ENCODE measurements at places on chromosomes 6 and 20.

DNA sequence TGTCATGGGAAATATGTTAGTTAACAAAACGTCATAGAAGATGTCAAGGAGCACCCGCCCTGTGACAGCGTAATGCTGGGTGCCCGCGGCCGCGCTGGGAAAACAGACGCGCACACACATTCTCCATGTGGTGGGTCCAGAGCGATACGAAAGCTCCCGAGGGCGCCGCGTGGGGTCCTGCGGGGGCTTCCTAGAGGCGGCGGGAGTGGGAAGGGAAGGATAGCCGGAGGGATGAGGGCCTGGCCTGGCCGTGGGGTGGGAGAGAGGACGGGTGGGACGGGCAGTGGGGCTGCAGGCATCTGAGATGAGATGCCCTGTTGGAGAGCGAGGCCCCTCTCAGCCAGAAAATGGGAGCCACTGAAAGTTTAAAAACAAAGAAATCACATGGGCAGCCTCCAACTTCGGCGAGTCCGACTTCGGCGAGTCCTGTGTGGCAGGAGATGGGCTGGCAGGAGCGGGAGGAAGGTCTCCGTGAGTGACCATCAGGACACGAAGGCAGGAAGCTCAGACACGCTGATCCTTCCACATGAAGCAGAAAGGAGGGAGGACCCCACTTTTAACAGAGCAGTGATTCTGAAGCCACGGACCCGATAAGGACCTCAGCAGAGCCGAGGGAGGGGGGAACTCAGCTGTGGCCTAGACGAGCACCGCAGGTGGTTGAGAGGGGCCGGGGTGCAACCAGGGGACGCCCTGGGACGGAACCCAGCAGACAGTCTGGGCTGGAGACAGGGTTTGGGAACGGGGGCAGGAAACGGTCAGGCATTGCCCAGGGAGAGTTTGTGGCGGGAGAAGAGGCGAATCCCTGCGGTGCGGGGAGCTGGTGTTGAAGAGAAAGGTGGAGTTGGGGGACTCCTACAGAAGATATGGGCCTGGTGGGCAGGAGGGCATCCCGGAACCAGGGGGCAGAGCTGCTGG is 114.1 kb upstream of the FRMD1 start:
- no peak for DNase-seq

DNA sequence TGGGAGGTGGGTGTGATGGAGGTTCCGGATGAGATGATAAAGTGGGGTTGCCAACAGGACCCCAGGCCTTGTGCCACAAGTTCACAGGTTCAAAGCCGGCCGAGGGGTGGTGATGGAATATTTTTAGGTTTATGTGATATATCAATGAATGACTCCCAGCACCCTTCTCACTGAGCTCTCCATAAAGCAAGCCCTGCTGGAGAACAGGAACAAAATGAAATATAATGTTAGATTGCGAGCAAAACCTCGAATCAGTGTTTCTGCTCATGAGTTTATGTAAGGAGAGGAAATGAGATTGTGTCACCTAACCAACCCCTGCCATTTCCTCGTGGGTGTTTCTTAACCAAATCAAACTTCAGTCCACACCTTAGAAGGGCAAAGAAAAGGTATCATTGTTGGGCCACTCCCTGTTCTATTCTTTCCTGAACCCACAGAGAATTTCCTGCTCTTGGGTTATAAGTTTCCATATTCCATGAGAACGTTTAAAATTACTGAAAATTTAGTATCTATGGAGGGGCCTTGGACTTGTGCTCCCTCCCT is 192.2 kb upstream of the EXOC2 start:
- no peak for DNase-seq

DNA sequence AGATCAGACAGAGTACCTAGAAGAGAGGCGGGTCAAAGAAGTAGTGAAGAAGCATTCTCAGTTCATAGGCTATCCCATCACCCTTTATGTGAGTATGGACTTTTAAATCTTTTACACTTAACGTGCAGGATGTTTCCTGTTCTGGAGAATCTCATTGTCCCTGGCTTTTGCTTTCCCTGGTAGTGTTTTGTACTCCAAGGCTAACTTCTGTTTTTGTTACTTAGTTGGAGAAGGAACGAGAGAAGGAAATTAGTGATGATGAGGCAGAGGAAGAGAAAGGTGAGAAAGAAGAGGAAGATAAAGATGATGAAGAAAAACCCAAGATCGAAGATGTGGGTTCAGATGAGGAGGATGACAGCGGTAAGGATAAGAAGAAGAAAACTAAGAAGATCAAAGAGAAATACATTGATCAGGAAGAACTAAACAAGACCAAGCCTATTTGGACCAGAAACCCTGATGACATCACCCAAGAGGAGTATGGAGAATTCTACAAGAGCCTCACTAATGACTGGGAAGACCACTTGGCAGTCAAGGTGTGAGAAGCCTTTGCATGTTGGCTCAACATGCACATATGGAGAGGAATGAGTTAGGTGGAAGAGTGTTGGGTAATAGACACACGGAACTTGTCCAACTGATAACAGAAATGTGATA is 3.3 kb downstream of the HSP90AB1 start:
- no peak for DNase-seq

DNA sequence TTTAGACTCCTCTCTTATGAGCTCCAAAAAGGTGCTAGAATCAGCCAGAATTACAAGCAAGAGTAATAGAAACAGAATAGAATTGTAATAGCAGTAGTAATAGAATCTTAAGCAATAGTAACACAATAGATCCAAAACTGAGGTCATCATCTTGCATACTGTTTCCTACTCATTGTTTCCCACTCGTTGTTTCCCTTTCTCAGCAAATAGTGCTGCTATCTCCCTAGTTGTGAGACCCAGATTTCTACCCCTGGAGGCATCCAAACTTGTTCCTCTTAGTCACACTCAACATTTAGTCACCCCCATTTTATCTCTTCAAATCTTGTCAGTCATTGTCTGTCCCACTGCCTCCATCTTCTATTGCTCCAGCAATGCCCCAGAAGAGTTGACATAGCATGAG is 356.9 kb upstream of the MARCKS start:
- no peak for DNase-seq

DNA sequence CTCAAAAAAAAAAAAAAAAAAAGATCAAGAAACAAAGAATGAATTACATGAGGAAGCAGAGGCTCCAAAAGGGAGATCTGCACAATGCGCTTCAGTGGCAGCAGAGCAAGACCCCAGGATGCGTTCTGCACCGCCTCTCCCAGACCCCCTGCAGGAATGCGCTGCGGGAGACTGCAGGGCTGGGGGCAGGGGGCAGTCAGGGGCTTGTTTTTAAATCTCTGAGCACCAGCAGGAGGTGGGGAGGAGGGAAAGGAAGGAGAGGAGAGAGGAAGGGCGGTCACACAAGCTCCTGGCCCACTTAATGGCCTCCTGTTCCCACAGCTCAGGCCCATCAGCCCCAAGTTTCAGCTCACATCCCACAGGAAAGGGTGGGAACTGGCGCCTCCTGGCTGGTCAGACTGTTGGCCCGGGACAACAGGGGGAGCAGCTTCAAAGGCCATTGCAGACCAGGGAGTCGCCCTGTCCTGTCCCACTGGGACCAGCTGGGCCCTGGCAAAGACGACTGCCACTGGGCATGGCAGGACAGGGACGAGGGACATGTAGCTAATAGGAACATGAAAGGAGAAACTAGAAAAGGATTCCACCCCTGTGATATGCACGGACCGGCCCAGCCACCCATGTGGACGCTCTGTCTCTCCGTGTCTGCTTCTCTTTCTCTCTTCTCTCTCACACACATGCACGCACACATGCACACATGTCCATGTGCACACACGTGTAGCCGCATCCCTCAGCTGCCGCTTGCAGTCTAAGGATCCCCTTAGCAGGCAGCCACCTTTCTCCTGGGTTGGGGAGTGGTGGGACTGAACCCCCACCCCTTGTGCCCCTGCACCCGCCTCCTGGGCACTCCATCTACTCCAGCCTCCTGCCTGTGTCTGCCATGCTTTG is 34.7 kb downstream of the TFEB start:
- DNase-seq: no peak

DNA sequence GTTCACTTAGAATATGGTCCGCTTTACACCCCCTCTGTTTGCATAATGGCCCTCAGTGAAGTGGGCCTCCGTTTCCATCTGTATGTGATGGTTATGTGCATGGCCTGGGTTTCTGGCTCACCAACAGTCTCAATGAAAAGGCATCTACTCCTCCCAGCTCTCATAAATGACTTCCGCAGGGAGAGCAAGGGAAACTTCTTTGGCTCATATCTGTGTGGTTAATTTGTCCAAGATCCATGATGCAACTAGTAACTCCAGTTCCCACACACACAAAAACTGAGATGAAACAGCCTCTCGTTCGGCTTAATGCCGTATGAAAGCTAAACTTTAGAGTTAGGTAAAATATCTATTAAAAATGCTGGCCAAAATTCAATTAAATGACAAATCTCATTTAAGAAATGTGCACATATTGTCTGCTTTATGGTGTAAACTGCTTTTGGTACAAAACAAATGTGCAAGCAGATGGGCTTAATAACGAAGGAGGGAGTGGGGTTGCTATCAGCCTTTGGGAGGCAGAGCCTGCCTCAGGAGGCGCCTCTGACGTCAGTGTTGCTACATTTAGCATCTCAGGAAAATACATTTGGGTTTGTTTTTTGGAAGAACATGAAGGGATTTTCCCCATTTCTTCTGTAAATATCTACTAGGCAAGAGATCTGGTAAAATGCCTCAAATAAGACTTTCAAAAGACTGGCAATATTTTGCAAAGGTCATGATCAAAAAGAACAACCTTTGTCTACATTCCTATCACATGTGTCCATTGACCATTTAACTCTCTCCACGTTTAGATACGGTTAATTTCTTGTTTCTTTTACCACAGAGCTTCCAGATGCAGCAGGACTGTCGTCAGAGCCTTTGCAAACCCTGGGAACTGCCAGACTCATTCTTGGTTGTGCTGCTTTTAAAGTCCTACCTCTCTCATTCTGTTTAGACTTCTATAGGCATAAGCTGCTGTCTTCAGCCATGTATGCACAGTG is 96.8 kb downstream of the ARMC2 start:
- no peak for DNase-seq

DNA sequence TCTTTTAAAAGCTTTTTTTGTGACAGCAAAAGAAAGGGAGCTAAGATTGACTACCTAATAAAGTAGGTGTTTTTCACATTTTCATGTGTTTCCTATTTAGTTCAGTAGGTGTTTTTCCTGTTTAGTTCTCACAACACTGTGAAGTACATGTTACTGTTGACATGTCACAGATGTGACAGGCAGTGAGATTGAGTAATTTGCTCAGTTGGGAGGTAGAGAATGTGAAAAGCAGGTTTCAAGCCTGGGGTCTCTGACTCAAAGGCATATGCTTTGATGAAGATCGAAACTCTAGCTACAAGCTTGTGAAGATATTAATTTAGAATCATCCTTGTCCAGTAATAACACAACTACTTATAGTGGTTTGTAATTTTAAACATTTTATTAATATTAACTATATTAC is 43.1 kb downstream of the SLX4IP start:
- no peak for DNase-seq

DNA sequence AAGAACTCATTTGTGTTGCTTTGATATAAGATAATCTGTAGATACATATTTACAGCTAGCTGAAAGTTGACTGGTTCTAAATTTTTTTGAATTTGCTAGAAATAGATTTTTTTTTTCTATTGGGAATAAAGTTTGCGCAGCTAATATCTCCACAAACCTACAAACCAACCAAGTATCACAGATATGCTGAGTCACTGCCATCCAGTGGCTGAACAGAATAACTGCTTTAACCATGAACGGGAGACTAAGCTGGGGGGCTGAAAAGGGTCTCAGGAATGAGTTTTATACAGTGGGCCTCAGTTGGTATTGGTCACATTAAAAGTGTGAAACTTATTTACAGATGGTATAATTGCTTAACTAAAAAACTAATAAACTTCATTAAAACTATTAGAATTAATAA is 326.7 kb upstream of the CNR1 start:
- no peak for DNase-seq

GRCh38 chr6:106134906-106135634 is 48.9 kb downstream of the PRDM1 start:
- no peak for DNase-seq

GRCh38 chr20:62039738-62040137 is 25.9 kb downstream of the TAF4 start:
- DNase-seq: no peak

DNA sequence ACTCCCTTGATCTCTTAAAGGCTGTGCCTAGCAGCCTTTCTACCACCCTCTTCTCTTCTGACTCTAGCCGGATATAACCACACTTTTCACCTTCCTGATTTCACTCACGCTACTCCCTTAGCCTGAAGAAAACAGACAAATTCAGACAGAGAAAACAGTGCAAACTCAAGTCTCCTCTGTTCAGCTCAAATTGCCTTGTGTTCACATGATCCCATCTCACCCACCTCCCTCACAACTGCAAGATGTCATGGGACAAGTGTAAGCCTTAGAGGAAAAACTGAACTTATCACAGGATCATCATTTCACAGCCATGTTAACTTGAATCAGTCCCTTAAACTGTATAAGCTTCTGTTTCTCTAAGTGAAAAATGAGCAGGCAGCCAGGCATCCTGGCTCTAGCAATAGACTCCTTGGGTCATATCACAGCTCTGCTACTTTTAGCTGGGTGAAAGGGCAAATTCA is 66.5 kb upstream of the TENT5A start:
- no peak for DNase-seq

- no peak for DNase-seq
Measured at GRCh38 chr20:44584162-44584561, 1.8 kb downstream of the PKIG start.
